Upper lobe of left lung (tissue), 6 donors: ENCODE measurements at places on chromosomes 16 and 17.

GRCh38 chr17:33701910-33702309, 408.8 kb upstream of the ASIC2 start:
- DNase-seq: no peak

DNA sequence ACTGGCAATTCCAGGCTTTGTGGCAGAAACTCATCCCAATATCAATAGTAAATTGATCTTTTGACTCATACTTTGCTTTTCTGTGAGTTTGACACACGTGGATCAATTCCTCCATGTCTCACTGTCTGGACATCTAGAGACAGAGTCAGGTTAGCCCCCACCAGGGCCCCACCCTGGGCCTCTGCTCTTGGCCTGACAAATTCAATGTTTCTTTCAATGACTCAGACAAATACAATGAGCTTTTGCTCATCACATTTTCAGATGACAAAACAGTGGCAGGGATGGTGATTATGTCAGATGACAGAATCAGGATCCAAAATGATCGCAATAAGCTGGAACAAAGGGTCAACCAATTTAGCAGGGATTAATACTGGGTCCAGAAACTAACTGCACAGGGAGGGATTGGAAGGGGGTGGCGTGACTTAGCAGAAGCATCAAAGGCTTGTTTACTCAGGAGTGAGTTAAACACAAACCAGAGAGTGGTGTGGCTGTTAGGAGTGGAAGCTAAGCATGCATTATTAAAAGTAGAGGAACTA, 90.5 kb upstream of the ASIC2 start:
- no peak for DNase-seq

- no peak for DNase-seq
These were observed 77.1 kb upstream of the RCVRN start for GRCh38 chr17:9982159-9982558.

DNA sequence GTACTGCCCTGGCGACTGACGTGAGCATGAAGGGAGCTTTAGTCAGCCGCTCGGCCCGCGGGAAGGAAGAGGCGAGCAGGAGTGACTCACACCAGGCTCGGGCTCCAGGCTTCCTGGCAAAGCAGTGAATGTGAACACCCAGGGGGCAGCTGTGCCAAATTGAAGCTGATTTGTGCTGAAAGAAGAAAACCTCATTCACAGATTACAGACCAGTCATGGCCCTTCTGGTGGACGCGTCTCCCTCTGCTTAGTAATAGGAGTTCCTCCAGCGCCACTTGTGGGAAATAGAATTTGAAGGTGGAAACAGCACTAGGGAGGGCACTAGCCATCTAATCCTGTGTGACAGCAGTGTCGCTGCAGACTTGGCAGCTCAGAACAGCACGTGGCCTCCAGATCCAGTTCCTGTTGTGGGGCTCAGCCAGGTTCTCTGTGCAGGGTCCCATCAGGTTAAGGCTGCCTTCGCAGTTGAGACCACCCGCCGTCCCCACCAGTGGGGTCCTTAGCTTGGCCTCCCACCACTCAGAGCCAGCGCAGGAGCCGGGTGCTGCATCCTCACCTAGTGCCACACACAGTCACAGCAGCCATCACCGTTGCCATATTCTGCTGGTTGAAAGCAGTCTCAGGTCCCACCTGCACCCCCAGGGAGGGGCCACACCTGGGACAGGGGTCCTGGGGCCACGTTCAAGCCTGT, 164.5 kb upstream of the CHMP6 start:
- DNase-seq: peak; percentile 37

GRCh38 chr17:27834571-27834970, 34.2 kb upstream of the NOS2 start:
- DNase-seq: no peak

GRCh38 chr17:15882058-15882720, 62.7 kb upstream of the ADORA2B start:
- no peak for DNase-seq

GRCh38 chr17:40331743-40332641, 23.0 kb downstream of the RARA start:
- peak; percentile 96 for DNase-seq

GRCh38 chr17:82212331-82213250, at the start of gene CCDC57:
TSS of gene CCDC57 (minus strand) at chr17:82212842. CDS start at chr17:82201944, 10,898 bp downstream.
- DNase-seq: peak; percentile 87

GRCh38 chr16:28292731-28293600, 641 bp downstream of the SBK1 start:
- peak; percentile 83 for DNase-seq

- no peak for DNase-seq
These were observed at the start of gene SEBOX for GRCh38 chr17:28364665-28365363. TSS of gene SEBOX (minus strand) at chr17:28365199. CDS start at chr17:28365151, 48 bp downstream.
